ENCODE measurements at places on chromosomes 5 and 9.

- DNase-seq, result no peak
Measured at GRCh38 chr5:6135977-6136376, 242.4 kb downstream of the MED10 start.

GRCh38 chr5:35683466-35683865 is 65.8 kb downstream of the SPEF2 start:
- no peak for DNase-seq

DNA sequence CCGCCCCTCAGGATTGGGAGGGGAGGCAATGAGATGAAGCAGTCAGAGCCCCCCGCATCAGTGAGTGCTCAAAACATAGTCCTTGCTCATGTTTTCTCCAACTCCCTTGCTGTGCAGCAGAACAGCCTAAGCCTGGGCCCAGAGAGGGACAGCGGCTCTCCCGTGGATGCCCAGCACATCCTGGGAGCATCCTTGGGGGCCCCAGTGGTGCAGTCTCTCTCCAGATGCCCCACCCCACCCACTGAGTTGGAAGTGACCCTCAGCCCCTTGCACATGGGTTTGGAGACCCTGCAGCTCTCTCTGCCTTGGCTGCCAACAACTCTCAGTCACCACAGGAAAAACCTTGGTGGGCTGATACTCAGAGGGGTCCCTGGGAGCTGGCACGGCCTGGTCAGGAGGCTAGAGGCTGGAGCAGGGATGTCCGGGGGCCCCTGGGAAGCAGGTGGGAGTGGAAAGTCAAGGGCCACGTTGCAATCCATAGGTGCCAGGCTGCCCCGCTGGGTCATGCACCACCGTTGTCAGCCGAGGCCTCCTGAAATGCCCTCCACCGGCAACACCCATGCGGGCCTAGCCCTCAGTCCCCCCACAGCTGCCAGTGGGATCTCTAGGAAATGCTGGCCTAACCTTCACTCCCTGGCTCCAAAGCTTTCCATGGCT is 242.5 kb downstream of the PBX3 start:
- no peak for DNase-seq

DNA sequence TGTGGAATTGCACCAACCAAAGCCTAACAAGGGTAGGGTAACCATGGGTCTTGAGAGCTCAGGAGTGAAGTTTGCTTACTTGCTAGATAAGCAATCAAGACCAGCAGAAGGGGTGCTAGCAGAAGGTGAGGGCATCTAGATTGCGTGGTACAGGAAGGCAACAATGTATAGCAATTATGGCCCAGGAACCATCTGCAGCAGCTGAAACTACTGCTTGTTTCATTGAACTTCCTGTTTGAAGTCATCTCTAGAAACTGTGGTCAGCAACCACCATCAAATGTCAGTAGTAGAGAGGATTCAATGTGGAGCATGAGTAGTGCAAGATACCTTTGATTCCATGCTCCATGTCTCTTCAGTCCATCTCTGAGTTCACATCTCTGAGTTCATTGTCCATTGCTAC is 462.1 kb upstream of the GRAMD2B start:
- no peak for DNase-seq

DNA sequence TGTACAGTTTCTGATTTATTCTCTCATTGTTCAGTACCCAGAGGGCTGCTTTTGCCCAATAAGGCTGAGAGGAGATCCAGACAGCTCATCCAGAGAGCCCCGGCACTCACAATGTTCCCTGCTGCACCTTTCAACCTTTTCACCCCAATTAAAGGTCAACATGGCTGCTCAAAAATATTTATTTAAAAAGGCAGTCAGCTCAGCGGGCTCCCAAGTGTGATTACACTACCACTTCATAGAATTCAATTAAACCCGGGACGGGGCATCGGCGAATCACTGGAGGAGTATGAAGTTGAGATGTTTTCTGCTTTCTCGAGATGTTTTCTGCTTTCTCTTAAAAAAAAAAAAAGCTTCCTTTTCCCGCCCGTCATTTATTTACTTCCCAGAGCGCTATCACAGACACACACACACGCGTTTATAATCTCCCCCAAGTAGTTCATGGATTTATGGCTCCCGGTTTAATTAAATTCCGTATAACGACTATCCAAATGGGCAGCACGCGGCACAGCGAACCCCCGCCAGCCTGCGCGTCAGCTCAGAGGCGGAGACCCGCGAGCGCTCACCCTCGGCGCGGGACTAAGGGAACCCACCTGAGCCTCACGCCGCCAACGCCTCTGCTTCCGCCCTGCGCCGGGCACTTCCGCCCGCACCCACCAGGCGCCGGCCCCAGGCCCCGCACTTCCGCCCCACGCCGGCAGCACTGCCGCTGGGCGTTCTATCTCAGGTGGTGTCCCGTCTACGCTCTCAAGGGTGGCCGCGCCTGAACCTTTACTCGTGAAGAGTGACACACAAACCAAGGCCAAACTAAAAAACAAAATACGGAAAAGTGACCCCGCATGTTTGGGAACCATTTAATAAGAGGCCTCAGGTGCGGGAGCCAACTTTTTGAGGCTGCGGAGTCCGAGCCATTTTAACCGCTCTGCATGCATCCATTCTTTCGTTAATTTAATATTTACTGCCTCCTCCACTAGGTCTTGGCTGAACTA is at the start of gene C5orf63:
Gene C5orf63 (minus strand): TSS at position 642 of the 986 bp plus-strand sequence. CDS start 14,507 bp downstream, outside the sequence.
- DNase-seq, result peak; percentile 59

GRCh38 chr5:52692039-52692438 is 95.7 kb upstream of the ITGA1 start:
- DNase-seq, result no peak

DNA sequence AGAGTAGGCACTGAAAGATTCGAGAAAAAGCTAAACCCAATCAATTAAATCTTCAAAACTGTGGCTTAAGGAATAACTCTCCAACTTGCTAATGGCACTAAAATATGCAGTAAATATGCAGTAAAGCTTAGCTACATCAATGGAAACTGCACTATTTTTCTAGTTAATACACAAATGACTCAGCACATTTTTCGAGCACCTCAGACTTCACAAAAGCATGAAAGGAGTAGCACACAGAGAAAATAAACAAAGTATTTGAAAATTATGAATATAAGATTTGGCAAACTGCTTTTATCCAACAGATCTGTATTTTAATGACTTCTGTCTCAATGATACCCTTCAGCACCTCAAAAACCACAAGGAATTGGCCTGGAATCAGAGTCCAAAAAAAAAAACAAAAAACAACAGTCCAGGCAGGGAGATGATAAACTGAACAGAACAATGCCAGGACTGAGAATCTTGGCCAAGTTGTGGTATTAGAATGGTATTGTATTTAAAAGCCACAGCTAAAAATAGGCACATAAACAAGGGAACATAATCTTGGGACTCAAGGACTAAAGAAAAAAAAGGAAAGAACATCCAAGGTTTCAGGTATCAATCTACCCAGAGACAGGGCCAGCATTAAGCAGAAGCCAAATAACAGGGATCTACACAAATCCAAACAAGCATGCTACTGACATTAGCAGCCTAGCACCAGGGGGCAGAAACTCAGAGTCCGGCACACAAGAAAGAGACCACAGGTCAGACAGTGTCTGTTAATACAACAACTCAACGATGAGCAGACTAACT is 21.4 kb downstream of the TMEM245 start:
- no peak for DNase-seq

- no peak for DNase-seq
Measured at GRCh38 chr9:137042751-137043727, 2.9 kb downstream of the NPDC1 start.

GRCh38 chr9:69377981-69378380 is 53.0 kb downstream of the ENTREP1 start:
- DNase-seq, result no peak

DNA sequence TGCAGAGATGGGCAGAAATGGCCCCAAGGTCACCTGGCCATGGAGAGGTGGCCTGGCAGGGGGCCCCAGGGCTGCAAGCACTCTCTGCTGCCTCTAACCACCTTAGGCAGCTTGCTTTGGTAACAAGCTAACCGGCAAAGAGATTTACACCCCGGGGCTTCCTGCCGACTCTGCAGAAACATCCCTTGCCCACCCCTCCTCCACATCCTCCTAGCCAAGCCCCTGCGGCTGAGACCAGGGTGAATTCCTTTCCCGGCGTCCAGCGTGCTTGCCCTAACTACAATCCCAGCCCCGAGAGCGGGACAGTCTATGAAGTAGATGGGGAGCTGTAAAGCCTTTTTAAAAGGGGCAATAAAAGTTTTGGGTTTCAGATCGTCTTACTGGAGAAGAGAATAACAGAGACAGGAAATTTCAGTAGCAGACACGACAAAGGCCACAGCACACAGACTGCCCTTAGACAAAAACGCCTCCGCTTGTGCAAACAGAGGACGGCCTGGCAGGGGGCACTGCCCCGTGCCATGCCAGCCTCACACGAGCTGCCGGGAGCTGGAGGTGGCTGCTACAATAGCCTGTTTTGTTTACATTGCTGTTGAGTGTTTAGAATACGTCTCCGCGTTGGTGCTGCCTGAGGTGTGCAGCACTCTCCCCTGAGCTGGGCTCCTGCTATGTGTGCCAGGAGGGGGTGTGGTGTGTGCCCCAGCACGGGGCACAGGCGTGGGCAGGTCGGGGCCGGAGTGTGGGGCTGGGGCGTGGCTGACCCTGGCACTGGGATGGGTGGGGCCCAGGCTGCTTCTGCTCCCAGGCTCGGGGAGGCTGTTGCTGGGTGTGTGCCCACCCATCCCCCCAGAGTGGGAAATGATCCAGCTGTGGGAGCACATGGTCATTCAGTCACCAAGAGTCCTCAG is 15.3 kb downstream of the MYMK start:
- peak; percentile 18 for DNase-seq

DNA sequence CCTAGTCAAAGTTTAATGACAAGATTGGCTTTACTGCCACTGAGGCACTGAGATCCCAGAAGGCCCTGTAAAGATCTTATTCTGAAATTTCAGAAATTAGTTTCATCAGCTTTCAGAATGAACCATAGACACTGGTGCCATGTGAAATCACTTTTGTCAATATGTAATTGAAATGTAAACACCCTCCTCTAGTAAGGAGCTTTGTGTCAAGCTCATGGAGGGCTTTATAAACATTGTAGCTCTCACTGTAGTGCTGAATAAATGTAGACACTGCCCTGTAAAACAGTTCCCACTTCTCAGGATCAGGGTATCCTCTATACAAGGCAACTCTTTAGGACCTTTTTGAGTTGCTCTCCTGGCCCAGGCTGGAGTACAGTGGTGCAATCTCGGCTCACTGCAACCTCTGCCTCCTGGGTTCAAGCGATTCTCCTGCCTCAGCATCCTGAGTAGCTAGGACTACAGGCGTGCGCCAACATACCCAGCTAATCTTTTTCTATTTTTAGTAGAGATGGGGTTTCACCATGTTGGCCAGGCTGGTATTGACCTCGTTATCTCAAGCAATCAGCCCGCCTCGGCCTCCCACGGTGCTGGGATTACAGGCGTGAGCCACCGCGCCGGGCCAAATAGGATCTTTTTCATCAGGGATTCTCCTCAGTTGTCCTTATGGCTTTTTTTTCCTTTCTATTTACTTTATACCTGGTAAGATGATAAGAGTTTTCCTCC is 1823.9 kb upstream of the CDH9 start:
- DNase-seq, result no peak

- DNase-seq, result no peak
Measured at GRCh38 chr5:43634621-43635020, 31.6 kb downstream of the NNT start.

DNA sequence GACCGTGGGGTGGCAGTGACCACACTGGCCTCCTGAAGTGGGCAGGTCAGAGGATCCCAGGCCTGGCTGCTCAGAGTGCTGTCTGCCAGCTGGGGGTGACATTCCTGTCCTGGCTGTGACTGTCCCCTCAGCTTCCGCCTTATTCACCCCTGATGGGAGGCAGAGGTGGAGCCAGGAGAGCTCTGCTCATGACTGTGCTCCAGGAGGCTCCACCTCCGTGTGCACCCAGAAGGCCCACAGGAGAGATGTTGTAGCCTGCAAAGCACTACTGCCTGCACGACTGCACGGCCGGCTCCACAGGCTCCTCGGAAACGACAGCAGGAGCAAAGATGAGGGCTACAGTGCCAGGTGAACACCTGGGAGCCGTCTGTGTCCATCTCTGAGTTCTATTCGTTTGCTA is 60.9 kb downstream of the ROPN1L start:
- no peak for DNase-seq

- no peak for DNase-seq
Measured at GRCh38 chr9:73565026-73565425, 413.4 kb downstream of the ANXA1 start.

DNA sequence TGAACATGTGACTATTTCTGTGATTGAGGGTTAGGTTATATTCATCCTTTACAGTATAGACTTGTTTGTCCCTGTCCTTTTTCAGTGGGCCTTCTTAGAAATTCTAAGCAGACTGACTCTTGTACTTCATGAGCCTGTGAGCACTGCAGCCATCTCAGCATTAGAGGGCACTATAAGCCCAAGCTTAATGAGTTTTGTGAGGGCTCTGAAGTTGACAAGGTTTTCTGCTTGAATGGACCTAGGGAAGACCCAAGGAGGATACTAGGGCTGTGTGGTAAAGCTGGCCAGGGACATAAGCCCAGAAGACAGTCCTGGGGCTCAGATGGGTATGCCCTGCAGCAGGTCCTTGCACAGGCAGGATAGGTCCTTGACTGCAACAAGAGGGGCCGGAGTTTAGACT is 126.5 kb downstream of the MRPS30 start:
- DNase-seq, result no peak

GRCh38 chr9:95813923-95814322 is 61.6 kb upstream of the ERCC6L2 start:
- no peak for DNase-seq

- no peak for DNase-seq
Measured at GRCh38 chr9:5817862-5818261, 15.1 kb downstream of the ERMP1 start.

DNA sequence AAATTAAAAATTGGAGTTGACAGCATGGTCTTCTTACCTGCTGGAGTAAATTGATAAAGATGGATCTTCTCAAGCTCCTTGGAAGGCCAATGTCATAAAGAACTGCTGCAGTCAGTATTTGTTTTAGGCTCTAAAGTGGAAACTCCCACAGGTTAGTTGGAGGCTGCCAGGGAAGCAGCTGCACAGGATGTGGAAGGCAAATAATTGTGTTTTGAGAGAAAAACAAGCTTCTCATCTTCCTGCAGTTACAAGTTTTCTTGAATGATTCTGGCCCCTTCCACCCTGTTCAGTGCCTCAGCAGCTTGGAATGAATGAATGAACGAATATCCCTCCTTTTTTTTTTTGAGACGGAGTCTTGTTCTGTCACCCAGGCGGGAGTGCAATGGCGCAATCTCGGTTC is 13.9 kb downstream of the MROH2B start:
- no peak for DNase-seq

DNA sequence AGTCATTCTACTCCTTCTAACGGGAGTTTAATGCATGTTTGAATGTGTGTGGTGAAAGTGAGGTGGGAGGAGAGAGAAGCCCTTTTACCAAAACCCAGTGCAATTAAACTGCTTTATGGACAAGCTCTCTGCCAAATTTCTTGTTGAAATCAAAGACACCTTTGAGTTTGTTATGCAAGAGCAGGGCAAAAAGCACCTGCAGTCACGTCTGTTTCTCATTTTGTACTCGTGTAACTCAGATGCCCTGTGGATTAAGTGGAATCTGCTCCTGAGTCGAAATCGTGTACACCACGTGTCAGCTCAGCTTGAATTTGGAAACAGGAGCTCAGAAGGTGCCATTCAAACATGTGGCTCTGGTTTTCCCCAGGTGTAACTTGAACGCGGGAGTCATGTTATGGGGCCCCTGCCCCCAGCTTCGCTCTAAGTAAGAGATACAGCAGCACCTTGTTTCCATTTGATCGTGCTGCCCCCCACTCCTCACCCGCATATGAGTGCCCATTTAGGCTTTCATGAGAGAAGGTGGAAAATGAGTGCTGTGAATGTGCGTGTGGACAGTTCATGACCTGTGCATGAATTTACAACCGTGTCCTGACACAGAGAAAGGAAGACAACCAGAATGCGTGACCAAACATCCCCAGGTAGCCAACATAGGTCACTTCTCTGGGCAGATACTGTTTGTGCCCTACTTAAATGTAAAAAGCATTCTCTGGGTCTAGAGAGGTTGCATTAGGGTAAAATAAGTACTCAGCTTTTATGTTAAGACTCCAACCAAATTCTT is 347.0 kb upstream of the SLC30A5 start:
- no peak for DNase-seq
